ENCODE measurements at places on chromosomes 6 and 20.

GRCh38 chr20:17904027-17904426 is 64.6 kb downstream of the SNX5 start:
- no peak for DNase-seq

DNA sequence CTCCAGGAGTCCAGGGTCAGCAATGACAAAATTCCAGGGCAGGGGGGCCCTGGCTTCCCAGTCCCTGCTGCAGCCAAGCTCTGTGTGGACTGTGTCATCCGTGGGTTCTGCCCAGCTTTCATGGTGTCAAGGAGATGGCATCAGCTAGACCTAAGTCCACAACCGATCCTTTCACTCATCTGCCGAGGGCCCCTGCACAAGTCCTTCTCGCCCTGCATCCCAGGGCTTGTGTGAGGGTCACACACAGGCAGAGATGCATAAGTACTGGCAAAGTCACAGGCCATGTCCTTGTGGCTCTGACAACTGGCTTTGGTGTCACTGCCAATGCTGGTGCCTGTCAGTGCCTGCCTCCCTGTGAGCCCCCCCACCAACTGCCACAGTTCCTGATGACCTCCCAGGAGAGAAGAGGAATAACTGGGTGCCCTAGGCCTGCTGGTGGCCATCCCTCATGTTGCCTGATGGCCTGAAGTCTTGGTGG is 181.4 kb upstream of the CST7 start:
- DNase-seq, result no peak

DNA sequence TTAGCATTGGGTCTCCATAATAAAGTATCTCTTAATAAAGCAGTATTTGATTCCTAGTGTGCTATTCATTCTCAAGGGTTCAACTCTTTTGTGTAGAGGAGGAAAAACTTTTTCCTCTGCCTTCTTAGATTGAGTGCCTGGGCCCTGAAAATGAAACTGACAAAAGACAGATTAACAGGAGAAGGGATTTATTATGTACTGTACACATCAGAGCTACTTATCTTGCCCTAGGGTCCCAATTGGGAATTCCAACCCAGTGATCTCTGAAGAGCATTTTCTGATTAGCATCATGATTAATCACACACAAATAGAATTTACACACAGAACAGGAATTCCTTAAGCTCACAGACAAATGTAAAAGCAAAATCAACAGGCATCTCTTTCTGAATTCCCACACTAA is 128.9 kb downstream of the CD164 start:
- no peak for DNase-seq

DNA sequence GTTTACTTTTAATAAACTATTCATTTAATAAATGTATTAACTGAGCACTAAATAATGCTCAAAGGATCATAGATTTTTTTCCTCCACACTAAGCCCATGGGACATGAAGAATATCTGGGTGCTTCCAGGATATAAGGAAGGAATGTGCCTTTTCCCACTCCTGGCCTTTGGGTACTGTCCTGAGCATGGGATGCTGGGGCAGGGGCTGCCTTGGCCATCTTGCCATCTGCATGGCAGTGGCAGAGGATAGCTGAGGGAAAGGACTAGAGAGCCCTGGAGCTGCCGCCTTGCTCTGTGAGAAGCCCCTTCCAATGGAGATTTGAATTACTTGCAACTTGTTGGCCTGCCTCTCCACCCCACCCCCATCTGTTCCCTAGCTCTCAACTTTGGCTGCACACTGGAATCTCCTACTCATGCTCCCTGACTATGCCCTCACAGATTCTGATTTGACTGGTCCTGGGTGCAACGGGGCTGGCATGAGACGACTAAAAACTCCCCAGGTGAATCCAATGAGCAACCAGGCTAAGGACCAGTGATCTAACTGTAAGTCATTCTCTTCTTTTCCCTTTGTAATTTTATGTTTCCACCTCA is 15.6 kb downstream of the DDRGK1 start:
- no peak for DNase-seq

DNA sequence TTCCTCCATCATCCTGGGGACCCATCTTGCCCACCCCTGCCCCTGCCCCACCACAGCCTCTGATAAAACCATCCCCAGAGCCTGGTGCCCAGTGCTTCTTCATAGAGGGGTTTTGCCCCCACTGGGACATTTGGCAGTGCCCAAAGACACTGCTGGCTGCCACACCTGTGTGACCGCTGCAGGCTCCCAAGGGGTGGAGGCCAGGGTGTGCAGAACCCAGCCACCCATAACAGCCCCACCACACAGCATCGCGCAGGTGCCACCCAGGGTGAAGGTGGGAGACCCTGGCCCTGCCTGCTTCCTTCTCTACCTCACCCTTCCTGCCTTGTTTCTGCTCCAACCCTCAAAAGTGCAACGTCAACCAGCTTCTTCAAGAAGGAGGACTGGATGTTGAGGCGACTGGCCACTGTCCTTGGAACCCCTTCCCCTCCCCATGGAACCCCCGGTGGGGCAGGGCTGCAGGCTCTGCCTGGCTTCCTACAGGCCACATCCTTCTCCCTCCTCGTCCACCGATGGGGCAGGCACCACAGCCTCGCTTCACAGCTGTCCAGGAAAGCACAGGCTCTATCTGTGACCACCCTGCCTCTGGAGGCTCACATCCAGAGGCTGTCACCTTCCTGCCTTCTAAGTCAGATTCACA is 79.2 kb upstream of the MPC1 start:
- DNase-seq, result no peak

- DNase-seq, result no peak
Observed at GRCh38 chr20:18692447-18692846, 104.6 kb downstream of the DTD1 start.

GRCh38 chr6:68709882-68710281 is 74.8 kb downstream of the ADGRB3 start:
- no peak for DNase-seq

- DNase-seq, result no peak
Observed at GRCh38 chr20:25848222-25848621, 151.6 kb upstream of the ZNF337 start.

Measured in BJ (cell line).